ENCODE measurements at places on chromosomes 6 and 20.

- DNase-seq = peak; percentile 51
These were observed 651 bp upstream of the BLTP3A start for GRCh38 chr6:34791164-34791700.

- DNase-seq = no peak
These were observed 1.4 kb upstream of the HIVEP1 start for GRCh38 chr6:12010635-12011275.

- DNase-seq = no peak
These were observed 71.1 kb downstream of the FIG4 start for GRCh38 chr6:109762166-109762565.

GRCh38 chr6:80541181-80541580 lies 434.7 kb downstream of the BCKDHB start:
- DNase-seq = no peak

GRCh38 chr20:19995220-19995863 lies 21.8 kb upstream of the NAA20 start:
- DNase-seq = peak; percentile 33

GRCh38 chr6:128826606-128827005 lies 56.3 kb upstream of the LAMA2 start:
- DNase-seq = no peak

DNA sequence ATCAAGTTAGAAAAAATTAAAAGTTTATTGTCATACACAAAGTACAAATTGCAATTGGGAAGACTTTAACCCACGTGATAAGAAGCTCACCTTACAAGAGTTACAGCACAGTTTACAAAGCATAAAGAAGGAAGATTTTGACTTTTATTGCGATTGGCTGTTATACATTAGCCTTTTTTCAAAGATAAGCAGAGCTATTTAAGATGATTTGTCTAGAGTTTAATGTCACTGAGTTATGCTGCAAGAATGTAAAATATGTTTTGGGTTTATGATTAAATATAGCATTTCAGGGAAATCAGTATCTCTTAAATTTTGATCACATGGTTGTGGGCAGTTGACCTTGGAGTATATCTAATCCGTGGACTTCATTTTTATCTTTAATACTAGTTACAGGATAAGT lies 664.2 kb upstream of the PTCHD4 start:
- no peak for DNase-seq

DNA sequence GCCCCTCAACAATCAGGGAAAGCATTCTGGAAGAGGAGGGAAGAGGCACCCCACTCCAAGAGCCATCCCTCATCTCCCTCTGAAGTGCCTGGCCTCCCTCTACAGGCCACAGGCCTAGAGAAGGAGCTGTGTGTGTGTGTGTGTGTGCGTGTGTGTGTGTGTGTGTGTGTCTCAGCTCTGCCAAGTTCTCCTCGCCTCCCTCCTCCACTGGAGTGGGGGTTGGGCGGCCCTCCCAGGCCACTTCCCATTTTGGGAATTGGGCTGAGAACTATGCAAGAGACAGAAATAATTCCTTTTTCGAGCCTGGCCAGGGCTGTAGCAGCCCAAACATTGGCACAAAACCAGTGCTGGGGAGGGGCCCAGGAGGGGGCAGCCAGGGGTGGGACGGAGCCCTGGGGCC lies 35.7 kb downstream of the KCNB1 start:
- no peak for DNase-seq

GRCh38 chr6:17894905-17895304 lies 92.5 kb downstream of the KIF13A start:
- DNase-seq = no peak

- no peak for DNase-seq
These were observed 21.7 kb downstream of the CPNE1 start for GRCh38 chr20:35643045-35643444.

- no peak for DNase-seq
These were observed 18.7 kb downstream of the SRXN1 start for GRCh38 chr20:634148-634925.

- DNase-seq = no peak
These were observed 661.3 kb downstream of the CD109 start for GRCh38 chr6:74357321-74357720.

- no peak for DNase-seq
These were observed 387.3 kb downstream of the CDKAL1 start for GRCh38 chr6:20921578-20921977.

- DNase-seq = no peak
These were observed 129.2 kb downstream of the BCKDHB start for GRCh38 chr6:80235647-80236046.

DNA sequence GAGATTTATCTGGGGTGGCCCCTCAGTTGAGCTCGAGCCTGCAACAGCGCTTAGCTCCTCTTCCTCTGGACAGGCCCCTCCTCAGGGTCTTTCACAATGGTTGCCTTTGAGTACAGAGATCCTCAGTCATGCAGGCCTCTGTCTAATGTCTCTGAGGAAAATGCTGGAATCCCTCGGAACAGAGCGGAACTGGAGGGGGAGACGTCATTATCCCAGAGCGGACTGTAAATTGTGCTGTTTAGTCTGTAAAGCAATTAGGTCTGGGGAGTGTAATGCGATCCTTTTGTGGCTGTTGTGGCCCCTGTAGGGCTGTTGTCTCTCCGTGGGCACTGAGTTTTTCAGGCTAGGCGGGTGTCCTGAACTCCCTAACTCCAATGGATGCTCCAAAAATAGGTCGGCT lies 15.0 kb upstream of the DAAM2 start:
- no peak for DNase-seq

- DNase-seq = no peak
These were observed 104.0 kb upstream of the ASF1A start for GRCh38 chr6:118789954-118790353.

DNA sequence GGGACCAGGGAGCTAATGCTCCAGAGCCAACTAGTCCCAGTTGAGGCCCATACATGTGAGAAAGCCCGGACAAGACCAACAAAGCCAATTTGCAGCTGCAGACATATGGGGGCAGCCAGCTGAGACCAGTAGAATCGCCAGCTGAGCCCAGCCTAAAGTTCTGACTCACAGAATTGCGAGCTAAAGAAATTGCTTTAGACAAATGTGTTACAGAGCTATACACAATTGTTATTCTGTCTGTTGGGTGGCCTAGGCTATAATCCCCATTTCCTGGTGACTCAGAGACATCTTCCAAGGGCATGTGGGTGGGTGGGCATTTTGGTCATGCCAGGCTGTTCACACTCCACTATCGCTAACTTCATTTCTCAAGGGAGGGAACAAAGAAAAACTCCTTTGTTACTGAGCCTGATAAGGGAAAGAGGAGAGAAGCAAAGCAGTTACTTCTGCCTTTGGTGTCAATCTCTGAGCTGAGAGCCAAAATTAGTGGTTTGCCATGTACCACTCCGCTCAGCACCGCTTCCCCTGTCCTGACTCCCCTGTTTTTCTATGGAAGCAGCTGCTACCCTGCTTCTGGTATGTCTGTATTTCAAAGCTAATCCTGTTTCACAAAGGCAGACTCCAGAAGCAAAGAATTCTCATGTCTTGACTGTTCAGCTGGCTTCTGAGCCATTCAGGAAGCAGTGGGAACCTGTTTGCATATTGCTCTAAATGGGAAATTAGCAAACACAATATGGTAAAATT lies 26.1 kb downstream of the SCP2D1 start:
- DNase-seq = no peak

- no peak for DNase-seq
These were observed 122.0 kb upstream of the SPTLC3 start for GRCh38 chr20:12886618-12887363.

GRCh38 chr6:125019918-125020317 lies 57.7 kb downstream of the RNF217 start:
- DNase-seq = no peak

DNA sequence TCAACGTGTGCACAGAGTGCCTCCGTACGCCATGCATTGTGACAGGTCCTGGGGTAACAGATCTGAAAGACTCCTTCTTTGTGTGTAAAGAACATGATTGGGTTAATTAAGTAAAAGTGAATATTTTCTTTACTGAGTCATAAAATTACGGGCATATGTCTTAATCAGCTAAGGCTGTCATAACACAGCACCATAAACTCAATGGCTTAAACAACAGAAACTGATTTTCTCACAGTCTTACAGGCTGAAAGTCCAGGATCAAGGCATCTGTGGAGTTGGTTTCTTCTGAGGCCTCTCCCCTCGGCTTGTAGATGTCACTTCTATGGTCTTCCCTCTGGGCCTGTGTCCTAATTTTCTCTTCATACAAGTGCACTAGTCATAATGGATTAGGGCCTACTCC lies 176.9 kb downstream of the MTFR2 start:
- DNase-seq = no peak

DNA sequence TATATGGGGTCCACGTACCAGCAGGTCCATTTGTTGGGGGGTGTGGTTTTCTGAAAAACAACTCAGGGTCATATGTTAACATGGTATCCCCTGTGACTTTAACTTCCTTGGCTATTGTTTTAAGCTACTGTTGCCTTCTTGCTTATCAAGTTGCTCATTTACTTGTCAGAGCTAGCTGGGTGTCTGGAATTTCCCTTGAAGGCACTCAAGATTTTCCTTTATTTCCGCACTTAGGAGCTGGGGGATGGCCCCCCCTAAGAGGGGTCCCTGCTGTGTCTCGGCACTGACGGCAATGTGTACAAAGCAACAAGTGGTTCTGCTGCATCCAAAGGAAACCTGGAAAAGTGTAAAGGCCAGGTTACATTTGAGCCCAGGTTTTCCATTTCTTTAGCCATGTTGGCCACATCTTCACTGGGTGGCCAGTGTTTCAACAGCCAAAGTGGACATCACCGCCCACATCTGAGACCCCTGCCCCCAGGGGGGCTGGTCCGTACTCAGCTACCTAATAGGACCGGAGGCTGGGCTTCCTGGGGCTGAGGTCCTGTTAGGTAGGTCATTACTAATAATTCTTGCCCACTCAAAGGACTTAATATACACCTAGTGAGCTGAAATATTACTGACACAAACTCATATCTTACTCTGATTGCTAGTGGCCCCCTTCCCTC lies 24.8 kb upstream of the SYNDIG1 start:
- DNase-seq = no peak

GRCh38 chr20:62710886-62711702 lies 2.5 kb downstream of the NTSR1 start:
- peak; percentile 43 for DNase-seq

DNA sequence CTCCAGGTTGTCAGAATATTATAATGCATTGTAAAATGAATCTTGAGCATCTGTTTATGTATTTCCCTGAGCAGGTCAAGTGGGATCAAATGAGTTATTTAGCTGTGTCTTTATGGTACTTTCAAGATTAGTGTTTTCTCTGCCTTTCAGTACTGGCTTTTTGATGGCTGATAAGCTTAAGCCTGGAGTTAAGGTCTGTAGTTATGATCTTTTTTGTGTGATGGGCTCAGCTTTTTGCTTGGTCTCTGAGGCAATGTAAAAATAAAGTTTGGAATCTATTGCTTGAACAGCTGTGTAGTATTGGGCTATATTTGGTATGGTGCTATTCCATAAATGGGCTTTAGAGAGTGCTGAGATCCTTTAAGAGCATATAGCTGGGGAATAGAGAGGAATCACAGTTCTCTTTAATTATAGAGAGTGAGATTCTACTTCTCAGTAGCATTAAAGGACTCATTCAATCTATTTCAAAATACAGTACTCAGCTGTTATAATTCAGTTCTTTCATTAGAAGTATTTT lies 40.7 kb downstream of the ZNF451 start:
- DNase-seq = no peak

DNA sequence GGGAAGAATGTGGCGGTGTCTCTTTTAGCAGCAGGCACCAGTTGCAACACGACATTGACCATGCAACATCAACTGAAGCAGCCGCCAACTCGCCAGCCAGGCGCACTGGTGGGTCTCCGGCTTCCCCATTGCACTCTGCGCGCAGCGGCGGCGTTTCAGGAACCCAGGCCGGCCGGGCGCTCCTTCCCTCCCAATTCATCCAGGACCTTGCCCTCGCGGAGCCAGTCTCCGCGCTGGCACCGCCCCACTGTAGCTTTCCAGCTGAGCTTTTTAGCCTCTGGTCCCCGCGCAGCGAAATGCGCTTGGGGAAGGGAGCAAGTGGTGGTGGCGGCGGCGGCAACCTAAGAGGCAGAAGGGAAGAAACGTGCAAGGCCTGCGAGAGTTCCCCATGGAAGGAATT lies 297.9 kb upstream of the RIMS1 start:
- no peak for DNase-seq

DNA sequence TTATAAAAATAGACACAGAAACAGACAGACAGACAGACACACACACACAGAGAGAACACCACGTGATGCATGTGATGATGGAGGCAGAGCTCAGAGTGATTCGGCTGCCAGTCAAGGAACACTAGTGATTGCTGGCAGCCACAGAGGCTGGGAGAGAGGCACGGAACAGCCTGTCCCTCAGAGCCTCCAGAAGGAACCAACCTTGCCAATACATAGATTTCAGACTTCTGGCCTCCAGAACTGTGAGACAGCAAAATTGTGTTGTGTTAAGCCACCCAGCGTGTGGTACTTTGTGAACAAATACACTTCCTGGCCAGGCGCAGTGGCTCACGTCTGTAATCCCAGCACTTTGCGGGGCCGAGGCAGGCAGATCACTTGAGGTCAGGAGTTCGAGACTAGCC lies 9.5 kb upstream of the PARD6B start:
- no peak for DNase-seq

GRCh38 chr6:133187657-133188453 lies 53.3 kb upstream of the EYA4 start:
- no peak for DNase-seq

DNA sequence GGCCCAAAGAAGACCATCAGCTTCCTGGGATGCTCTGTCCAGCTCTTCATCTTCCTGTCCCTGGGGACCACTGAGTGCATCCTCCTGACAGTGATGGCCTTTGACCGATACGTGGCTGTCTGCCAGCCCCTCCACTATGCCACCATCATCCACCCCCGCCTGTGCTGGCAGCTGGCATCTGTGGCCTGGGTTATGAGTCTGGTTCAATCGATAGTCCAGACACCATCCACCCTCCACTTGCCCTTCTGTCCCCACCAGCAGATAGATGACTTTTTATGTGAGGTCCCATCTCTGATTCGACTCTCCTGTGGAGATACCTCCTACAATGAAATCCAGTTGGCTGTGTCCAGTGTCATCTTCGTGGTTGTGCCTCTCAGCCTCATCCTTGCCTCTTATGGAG lies 5.1 kb downstream of the OR2H1 start:
- no peak for DNase-seq

DNA sequence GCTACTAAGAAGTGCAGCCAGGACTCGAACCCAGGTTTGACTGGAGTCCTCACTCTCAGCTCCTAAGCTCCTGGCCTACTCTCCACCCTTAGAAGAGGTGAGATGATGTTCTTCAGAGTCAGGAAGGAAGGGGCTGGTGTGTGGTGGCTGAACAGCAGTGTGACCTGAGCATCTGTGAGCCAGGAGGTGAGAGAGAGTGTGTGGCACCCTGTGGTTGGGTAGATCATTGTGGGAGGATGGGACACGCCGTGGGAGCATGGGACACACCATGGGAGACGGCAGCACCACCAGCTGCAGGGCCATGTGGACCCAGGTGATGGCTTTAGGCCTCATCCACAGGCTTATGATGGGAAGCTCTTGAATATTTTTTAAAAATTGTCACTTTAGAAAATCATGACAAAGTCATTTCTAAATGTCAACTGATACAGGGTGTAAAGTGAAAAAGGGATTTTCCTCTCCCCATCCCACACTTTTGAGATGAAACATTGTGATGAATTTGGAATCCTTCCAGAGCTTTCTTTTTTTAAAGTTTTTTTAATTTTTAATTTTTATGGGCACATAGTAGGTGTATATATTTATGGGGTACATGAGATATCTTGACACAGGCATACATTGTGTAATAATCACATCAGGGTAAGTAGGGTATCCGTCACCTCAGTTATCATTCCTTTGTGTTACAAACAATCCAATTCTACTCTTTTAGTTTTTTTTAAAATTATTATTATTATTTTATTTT lies 31.6 kb downstream of the SRC start:
- no peak for DNase-seq
